ENCODE measurements at places on chromosomes 16 and 17. TPM values are rescaled to one million over a fixed set of nuclear protein-coding genes. Genes with fewer than 3 reads are reported as not detected.

- DNase-seq, result no peak
These were observed 4.0 kb upstream of the NAE1 start for GRCh38 chr16:66834746-66835145.

DNA sequence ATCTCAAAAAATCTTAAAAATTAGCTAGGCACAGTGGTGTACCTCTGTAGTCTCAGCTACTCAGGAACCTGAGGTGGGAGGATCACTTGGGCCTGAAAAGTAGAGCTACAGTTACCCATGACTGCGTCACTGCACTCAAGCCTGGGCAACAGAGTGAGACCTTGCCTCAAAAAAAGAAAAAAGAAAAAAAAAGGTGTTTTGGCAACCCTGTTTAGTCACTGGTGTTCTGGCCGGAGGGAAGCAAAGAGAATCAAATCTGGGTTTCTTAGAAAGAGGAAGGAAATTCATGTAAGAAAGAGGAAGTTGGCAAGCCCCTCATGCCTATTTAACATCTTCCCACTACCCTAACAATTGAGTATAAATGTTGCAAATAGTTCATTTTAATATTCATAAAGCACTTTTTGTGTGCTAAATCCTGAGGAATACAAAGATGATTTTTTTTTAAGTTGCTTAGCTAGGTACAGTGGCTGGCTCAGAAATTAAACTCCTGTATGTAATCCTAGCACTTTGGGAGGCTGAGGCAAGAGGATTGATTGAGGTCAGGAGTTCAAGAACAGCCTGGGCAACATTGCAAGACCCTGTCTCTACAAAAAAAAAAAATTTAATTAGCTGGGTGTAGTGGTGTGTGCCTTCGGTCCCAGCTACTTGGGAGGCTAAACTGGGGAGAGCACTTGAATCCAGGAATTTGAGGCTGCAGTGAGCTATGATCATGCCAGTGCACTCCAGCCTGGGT lies 6.5 kb upstream of the USP32 start:
- DNase-seq, result no peak

HID1 gene
- total RNA-seq, result 43.8 TPM

DNA sequence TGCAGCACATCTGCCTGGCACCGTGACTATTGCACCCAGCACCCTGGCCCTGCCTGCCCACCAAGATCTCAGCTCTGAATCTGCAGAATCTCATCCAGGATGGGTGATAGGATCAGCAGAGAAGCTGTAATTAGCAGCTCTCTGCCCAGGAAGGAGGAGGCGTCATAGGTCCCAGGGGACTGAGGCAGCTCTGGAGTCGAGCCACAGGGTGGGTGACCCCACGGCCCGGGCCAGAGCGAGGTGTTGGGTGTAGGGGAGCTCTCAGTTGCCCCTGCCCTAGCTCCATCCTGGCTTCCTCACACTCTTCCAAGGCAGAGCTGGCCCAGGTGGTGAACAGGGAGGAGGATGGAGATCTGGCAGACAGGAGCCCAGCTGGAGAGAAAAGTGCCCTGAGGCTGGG lies 18.2 kb upstream of the FAM83G start:
- DNase-seq, result no peak

DNA sequence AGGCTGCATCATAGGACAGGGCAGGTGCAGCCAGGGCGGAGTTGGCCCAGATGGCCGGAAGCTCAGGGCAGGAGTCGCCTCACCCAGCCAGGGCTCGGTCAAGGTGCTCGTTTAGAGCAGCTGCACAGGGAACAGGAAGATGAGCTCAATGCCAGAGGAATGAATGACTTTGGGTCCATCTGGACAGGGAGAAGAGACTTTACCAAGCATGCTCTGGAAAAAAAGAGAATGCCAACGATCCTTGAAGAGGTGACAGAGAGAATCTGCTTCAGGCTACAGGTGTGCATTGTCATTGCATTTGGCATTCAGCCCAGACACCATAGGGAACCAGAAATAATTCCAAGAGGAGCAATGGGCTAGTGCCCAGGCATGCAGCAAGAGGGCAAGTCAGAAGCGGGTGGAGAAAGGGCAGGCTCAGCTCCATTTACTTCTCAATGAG lies 6.7 kb upstream of the MPP3 start:
- peak; percentile 76 for DNase-seq

All from HCT116 (cell line).